ENCODE measurements at places on chromosomes 5 and 9.
A peak's percentile ranks its signal among the peaks of the same experiment; 100 is the strongest.

DNA sequence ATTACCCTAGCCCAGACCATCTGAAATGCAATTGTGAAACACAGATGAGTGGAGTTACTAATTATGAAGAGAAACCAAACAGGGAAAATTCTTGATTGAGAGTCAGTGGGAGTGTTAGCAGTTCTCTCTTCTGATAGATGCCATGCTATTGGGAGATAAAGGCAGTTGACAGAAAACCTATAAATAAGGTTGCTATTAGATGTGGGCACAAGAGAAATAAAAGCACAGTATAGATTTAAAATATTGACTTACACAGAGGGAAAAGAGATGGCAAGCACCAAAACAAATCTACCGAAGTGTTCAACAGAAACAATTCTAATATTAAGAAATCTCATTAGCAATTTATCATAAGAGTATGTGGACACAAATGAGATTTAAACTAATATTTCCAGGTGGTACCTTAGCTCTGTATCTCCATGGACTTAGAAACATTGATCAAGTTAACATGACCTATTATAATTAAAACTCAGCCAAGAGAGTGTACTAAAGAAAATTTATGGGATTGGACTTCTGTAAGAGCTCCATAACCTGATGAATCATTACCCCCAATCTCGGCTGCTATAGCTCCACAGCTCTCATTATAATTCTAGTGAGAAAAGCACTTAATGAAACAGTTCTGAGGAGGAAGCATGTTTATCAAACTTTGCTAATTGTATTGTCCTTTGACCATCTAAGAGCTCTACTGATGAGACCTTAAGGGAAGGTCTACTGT is 665.0 kb upstream of the RIOK2 start:
- DNase-seq = no peak

- no peak for DNase-seq
Observed at GRCh38 chr9:13364271-13365000, 84.9 kb upstream of the MPDZ start.

GRCh38 chr9:123514766-123515165 is 158.8 kb downstream of the CRB2 start:
- DNase-seq = no peak

GRCh38 chr5:96051401-96051830 is 89.8 kb upstream of the ELL2 start:
- DNase-seq = no peak

GRCh38 chr5:7827610-7828009 is 23.3 kb downstream of the CFAP90 start:
- no peak for DNase-seq

- no peak for DNase-seq
Observed at GRCh38 chr5:77937015-77937908, 161.1 kb upstream of the TBCA start.

DNA sequence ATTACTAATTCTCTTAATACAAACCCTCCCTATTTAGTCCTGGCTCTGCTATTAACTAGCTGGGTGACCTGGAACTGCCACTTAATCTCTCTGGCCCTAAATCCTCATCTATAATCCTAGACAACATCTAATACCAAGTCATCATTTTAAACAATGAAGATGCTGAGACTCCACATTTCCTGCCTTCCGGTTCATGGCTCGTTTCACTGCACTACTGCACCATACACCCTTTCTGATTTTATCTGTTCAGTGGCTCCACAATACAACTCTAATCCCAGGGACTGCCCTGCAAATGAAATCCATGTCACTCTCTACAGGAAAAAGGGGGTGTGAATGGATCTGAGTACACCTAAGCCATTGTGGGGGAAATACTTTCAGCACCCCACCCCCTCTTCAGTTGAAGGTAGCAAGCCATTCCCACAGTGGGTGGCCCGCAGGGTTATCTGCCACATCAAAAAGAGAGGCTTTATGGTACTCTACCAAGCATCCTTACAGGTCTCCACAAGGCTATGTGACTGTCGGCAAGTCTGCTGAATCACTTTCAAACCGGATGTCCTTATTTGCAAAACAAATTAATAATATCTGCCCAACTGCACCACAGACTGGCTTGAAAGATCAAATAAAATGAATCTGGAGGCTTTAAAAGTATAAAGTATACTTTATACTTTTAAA is 89.5 kb downstream of the EPB41L4A start:
- peak; percentile 52 for DNase-seq

- DNase-seq = no peak
Observed at GRCh38 chr9:126692041-126692758, 78.5 kb downstream of the LMX1B start.
